Neural progenitor cell (in vitro differentiated cells): ENCODE measurements at places on chromosomes 4 and X. TPM values are rescaled to one million over a fixed set of nuclear protein-coding genes. Genes with fewer than 3 reads are reported as not detected.

DNA sequence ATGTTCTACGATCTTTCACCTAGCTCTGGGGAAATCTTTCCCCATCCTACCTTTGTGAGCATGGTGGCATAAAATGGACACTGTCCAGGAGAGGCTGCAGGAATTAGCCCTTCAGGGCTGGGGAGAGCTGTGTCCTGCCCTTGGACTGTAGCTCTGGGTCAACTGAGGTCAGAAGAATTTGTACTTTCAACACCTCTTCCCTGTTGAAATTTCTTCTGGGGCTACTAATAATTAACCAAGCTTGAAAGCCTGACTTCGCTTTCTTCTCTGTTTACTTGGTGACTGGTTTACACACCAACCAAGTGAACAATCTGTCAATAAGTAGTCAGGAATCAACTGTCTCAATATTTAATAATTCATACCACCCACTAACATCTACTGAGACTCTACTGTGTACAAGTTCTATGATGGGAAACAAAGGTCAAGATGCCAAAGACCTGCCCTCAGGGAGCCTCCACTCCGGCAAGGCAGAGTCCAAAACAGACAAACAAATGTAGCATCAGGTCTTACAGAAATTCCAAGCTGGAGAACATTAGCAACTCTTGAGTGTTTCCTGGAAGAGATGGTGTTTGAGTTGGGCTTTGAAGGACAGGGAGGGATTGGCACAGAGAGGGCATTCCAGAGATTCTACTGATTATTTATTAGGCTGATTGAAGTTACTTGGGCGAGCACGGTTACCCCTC is 113.1 kb downstream of the ENPP6 start:
- no peak for DNase-seq

- peak; percentile 68 for DNase-seq
Observed at GRCh38 chr4:18935659-18936345, 914.2 kb upstream of the LCORL start.

DNA sequence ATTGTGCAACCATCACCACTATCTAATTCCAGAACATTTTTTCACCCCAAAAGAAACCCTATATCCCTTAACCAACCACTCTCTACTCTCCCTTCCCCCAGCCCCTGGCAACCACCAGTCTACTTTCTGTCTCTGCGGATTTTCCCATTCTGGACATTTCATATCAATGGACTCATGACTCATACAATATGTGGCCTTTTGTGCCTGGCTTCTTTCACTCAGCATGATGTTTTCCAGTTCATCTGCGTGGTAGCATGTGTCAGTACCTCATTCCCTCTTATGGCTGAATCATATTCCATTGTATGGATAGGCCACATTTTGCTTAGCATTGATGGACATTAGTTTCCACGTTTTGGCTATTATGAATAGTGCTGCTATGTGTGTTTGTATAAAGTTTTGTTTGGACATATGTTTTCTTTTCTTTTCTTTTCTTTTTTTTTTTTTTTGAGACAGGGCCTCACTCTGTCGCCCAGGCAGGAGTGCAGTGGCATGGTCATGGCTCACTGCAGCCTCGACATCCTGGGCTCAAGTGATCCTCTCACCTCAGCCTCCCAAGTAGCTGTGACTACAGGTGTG is 335.4 kb downstream of the BCOR start:
- DNase-seq: no peak

RHOH gene
- 5.7 and 11.2 TPM in 2 replicates for total RNA-seq

GRCh38 chr4:180164799-180165198 is 2078.4 kb upstream of the TENM3 start:
- DNase-seq: no peak

PNCK gene
- total RNA-seq: 19.7 and 53.5 TPM in 2 replicates

DNA sequence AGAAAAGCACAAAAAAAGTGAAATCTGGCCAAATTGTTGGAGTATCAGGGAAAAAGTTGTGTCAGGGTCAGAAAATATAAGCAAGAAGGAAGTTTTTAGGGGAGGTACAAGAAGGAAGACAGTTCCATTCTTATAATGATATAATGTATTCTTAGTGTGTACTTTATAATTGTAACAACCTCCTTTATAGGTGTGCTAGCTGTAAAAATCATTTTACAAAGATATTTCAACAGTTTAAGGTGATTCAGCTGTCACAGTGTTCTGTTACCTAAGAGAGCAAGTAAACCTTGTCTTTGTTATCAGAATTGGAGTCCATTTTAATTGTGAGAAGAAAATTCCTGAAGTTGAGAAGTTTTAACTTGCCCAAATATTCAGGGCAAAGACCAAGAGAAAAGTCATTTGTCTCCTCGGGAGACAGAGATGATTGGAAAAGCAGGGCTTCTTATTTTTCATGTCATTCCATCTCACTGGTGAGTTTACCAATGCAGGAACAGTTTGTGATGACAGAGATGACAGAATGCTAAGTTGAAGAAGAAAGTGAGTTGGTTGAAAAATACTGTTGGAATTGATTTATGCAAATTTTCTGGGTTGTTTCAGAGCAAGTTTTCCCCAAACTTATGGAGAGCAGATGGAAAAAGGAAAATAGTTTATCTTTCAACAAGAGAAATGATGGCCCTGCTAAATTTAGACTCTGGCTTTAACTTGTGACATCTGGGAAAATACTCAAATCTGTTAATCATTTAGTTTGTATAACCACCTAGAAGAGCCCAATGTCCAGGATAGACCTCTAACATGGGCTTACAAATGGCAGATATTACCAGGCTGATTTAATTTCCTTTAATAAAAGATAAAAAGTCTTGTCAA is 14.8 kb downstream of the INTS6L start:
- DNase-seq: no peak

NUP54 gene
- total RNA-seq: 107 and 161 TPM in 2 replicates

CXorf51A gene
- total RNA-seq: not detected in 2 replicates

MAOB gene
- total RNA-seq: 0.40 and 1.5 TPM in 2 replicates

DNA sequence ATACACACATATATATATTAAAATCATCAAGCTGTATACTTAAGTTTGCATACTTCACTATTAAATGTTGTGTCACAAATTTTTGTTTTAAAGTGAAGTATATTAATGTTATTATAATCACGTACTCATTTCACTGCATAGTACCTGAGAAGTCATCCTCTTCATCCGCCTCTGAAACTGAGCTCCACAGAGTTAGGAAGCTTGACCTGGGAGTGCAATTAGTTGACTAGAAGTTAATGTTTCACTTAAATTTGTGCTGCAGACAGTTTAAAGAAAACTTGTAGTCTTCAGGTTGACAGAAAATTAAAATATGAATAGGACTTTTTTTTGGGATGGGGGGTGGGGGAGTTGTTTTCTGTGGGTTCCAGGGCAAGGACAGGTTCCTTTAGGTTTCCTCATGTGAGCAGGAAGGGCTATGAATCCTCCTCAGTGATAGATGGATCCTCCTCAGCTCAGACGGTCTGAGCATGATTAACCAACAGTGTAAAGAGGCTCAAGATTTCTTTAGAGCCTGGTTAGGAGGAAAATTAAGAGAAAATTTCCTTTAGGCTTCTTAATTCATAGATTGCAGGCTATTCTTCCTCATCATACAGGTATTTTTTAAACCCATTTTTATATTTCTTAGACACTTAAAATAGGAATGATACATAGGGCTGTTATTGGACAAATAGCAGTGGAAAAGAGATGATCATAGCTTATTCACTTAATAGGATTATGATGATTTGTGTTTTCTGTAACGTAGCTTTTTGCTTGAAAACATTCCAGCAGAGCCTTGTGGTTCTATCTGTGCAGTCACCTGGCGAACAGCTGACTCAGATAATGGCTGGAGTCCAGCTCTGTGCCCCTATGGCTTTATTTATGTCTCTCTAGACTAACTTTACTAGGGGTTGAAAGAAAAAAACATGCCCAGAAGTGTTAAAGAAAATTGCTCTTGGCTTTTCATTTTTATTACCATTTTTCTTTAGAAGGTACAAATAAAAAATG is 102.7 kb downstream of the SLC4A4 start:
- DNase-seq: no peak

- DNase-seq: no peak
Observed at GRCh38 chr4:79998201-79998600, 74.8 kb downstream of the ANTXR2 start.

DNA sequence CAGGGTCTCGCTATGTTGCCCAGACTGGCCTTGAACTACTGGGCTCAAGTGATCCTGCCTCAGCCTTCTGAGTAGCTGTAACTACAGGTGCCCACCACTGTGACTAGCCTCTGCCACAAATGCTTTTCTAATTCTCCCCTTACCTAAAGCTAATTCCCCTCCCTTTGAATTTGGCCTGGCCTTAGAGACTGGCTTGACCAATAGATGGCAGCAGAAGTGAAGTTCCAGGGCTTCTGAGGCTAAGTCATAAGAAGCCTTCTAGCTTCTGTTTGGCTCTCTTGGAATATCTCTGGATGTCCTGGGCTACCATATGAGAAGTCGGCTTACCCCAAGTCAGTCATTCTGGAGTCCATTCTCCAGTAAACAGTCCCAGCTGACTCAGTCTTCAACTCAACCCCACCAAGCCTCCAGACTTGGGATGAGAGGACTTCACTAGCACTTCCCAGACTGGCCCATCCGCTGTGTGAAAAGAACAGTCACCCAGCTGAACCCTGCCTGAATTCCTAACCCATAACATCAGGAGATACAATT is 61.0 kb downstream of the HPRT1 start:
- peak; percentile 64 for DNase-seq

GRCh38 chr4:151099976-151100417 is 569 bp downstream of the RPS3A start:
- DNase-seq: no peak

HPGDS gene
- total RNA-seq: not detected in 2 replicates

SLC6A14 gene
- 0.04 TPM in 1 of 2 replicates, not detected in the other for total RNA-seq

GRCh38 chrX:50075630-50076339 is 125.0 kb downstream of the AKAP4 start:
- DNase-seq: no peak

DNA sequence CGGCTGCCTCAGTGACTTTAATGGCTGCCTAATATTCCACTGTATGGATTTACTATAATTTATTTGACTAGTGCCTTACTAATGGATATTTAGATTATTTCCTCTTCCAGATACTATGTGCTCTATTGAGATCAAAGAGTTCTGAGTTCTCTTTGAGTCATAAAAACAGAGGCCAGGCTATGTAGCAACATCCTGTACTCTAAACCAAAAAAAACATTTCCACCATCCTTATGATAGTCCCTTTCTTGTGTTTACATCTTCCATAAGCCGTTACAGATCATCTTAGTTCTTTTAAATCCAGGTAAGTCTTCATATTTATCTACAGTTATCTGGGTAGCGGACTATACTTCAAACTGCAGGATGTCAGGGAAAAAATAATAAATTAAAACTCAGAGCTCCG is 56.6 kb upstream of the TMEM184C start:
- DNase-seq: no peak

GRCh38 chrX:121231566-121232358 is 184.4 kb downstream of the GLUD2 start:
- no peak for DNase-seq

GRCh38 chr4:117447925-117448324 is 362.5 kb upstream of the TRAM1L1 start:
- no peak for DNase-seq

DNA sequence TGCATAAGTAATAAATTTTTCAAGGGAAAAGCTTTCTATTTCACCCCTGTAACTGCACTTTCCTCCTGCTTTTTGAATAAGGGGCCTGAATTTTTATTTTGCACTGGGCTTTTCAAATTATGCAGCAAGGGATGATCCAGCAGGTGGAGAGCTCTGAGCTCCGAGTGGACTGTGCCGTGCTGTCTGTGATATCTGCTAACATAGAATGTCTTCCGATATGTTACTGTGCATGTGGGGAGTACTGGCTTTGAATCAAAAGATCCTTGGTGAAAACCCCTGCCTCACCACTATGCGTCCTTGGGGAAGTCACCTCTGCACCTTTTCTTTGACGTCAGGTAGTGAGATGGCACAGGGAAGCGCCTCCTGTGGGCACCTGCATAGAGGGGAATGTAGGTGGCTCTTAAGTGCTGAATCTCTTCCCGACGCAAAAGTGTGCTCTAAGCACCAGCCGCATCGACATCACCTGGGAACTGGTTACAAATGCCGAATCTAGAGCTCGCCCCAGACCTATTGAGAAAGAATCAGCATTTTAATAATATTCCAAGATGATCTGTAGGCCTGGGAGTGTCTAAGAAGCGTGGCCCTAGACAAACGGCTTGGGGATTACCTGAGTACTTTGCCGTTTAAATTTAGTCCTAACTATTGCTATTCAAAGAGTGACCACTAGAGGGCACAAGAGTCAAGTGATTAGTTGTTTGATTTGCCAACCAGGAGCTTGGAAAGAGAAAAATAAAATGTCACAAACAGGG is 19.2 kb upstream of the WFS1 start:
- DNase-seq: peak; percentile 82

- DNase-seq: no peak
Observed at GRCh38 chr4:7159923-7160322, 32.4 kb upstream of the SORCS2 start.

- peak; percentile 61 for DNase-seq
Observed at GRCh38 chrX:41922431-41923151, 763 bp downstream of the CASK start.

GRCh38 chr4:26785810-26786209 is 74.8 kb upstream of the STIM2 start:
- no peak for DNase-seq
